Kidney (tissue), 22 donors: ENCODE measurements at places on chromosomes 2 and 18. TPM values are rescaled to one million over a fixed set of nuclear protein-coding genes. Genes with fewer than 3 reads are reported as not detected.

DNA sequence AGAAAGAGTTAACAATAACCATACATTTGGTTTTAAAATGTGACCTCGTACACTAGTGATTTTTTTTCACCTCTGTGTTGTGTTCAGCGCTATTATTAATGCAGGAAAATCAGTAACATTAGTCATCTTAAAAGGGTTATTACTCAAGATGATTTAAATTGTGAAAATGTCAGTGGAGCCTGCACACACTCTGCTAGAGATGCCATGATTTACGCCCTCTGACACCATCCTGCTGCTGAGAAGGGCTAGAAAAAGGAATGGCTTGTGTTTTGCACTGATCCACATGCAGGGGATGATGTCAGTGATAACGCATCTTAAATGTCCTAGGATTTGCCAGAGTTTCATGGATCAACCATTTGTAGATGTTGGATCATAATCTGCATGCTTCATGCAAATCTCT, 121.3 kb upstream of the BOD1L2 start:
- peak; percentile 59 for DNase-seq

DNA sequence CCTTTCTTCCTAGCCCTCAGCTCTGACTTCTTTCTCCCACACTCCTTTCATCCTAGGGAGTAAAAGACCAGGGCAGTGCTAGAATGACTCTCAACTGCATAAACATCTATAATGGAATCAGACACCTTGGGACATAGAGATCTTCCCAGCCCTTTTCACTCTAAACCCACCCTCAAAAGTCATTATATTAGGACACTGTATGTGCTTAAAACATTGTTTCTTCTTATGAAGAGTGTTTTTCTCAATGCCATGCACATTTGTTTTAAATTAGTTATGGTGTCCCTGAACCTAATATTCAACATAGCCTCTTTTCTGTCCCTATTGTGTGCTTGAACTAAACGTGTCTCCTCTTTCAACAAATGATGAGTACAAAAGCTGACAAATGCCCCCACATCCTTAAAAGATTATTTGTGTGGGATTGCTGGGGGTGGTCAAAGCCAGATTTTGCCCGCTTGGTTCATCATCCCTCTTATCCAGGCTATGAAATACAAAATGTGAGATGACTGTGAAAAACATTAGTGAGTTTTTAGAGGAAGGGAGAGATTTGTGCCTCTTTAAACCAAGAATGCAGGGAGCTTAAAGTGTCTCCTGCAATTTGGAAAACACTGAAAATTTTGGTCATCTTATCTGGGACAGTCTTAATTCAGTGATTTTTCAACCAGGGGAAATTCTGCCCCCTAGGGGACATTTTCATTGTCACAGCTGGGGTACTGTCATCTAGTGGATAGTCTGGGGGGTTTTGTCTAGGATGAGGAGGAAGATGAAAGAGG, 29.0 kb downstream of the SERPINB5 start:
- no peak for DNase-seq

CCT4 gene
- 121 TPM for polyA plus RNA-seq

DNA sequence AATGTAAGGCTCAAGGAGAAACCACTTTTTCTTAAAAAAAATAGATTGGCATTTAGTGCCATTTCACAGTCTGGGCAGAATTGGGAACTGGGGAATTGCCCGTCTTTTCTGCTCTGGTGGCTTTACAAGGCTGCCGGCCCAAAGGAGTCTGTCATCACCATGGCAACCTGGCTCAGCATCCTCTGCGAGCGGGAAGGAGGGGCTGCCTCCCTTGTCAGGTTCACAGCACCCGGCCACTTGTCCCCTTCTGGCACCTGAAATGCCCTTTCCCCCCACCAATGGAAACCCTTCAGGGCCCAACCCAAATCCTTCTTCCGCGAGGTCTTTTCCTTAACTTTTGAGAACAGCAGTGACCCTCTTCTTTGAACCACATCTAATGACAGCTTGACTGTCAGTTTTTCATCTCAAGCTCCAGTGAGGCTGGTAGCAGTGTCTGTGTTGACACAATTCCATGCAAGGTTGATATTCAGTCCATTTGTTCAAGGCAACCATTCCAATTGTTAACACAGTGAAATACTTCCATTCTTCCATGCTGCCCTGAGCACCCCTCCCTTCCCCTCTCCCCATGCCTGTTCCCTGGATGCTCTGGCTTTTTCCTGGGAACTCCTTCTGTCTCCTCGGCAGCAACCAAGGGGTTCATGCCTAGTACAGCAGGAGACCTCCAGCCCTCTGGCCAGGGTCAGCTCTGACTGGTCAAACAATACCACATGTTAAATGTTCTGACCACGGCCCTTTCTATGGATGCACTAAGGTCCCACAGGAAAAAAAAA, 79.6 kb downstream of the DNER start:
- peak; percentile 37 for DNase-seq

GRCh38 chr2:159186462-159186861, 100.0 kb downstream of the WDSUB1 start:
- no peak for DNase-seq

DNA sequence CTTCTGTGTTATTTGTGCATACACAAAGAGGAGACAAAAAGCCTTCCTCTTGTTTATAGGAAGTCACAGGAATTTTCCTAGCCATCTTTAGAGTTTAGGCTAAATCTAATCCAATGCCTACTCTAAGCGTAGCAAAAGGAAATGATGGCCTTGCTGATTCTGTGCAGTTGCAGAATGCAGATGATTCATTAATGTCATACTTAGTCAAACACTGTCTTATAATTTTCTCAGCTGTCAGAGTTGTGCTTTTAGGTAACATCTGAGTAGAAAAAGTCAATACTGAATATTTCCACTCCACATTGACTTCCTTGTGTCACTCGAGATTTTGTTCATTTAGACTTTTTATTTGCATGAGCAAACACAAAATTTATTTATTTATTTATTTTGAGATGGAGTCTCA, 157.9 kb upstream of the FOSL2 start:
- no peak for DNase-seq

NDC80 gene
- 0.99 TPM for polyA plus RNA-seq

C2orf15 gene
- 6.6 TPM for polyA plus RNA-seq

DNA sequence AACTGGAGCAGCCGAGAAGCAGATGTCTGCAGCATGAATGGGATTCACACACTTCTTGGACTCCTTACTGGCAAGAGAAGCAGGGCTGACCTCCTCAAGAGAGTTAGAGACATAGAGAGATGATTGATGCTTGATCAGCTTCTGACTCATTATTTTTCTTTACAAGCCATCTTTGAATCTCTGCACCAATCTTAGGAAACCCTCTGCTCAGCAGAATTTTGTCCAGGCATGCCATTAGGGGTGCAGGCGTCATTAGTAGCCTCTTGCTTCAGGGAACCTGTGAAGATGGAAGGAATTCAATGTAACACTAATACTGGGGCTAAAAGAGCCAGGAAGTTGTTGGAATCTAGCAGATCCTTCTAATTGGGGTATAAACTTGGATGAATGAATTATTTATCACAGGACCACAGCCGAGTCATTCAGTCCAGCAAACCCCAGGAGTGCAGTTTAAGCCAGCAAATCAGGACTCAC, 151.8 kb downstream of the MGAT5 start:
- no peak for DNase-seq

DNA sequence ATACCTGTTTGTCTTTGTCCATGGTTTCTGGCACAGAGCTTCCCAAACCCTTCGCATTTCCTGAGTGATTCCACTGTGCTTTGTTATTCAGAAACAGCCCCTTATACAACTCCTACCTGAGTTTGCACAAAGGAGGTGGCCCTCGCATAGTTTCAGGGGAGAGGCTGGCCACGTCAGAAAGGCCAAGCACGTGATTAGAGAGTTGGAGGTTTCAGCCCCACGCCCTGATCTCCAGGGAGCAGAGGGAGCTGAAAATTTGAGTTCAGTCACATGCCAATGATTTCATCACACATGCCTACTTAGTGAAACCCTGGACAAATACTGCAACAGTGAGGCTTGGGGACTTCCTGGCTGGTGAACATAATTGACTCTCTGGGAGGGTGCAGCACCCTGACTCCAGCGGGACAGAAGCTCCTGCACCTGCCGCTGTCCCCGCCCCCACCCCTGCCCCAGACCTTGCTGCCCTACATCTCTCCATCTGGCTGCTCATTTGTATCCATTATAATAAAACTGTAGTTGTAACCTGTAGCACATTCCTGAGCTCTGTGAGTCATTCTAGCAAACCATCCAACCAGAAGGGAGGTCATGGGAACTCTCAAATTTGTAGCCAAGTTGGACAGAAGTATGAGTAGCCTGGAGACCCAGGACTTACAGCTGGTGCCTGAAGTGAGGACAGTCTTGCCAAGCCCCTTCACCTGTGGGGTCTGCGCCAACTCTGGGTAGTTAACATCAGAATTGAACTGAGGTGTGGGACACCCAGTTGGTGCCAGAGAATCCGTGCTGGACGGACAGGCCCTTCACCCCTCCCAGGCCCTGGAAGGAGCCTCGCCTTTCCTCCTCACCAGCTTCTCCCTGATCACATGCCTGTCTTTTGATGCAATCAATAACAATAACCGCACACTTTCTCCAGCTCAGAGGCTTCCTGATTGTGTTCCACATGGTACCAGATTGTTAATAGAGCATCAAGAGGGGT, 224.3 kb downstream of the ANAPC1 start:
- peak; percentile 77 for DNase-seq

CD8A gene
- polyA plus RNA-seq, result 0.65 TPM

DNA sequence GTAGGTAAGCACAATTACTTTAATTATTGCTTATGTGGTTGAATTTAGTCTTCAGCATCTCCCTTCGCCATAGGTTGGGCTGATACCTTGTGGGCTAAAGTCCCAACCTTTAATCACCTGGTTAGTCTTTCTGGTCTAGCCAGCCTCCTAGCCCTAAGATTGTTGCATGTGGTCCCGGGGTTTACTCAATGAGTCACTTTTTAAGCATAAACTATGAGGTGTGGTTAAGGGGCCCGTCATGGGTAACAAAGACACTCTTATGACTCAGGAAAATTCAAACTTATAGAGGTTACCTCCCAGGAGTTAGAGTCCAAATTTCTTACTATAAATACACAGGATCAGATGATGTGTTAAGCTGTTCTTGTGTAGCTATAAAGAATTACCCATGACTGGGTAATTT, 841.6 kb downstream of the TRIB2 start:
- no peak for DNase-seq

GRCh38 chr2:119544075-119544938, at the start of gene CFAP221:
TSS of gene CFAP221 (plus strand) at chr2:119544449. CDS start at chr2:119546132, 1,683 bp downstream.
- peak; percentile 87 for DNase-seq

CYTIP gene
- 3.5 TPM for polyA plus RNA-seq

ATOH8 gene
- polyA plus RNA-seq, result 18.6 TPM

GRCh38 chr18:35334821-35335220, 9.4 kb downstream of the ZNF24 start:
- no peak for DNase-seq

- no peak for DNase-seq
Observed at GRCh38 chr2:222736301-222736700, 64.8 kb downstream of the MOGAT1 start.

GRCh38 chr2:20744366-20745335, 77.7 kb downstream of the GDF7 start:
- DNase-seq, result no peak

GRCh38 chr2:20620271-20620681, 30.6 kb downstream of the HS1BP3 start:
- peak; percentile 26 for DNase-seq

SERPINB13 gene
- polyA plus RNA-seq, result not detected

SP140L gene
- 4.6 TPM for polyA plus RNA-seq
